ENCODE measurements at places on chromosomes 11 and 22.

DNA sequence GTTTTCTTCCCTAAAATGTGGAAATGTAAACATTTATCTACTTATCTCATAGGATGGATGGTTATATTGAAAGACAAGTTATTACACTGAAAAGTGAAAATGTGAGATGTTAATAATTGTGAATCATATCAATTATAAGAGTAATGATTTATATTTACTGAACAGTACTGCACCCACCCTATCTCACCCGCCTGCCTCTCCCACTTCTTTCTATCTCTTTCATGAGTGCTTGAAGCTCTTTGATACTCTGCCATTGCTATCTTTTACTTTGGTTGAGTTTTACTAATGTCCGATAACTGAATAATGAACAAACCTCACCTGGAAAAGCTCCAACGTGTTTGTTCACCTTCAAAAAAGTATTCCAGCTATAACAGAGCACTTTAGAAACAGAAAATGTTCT lies 263.0 kb upstream of the UBASH3B start:
- no peak for DNase-seq

DNA sequence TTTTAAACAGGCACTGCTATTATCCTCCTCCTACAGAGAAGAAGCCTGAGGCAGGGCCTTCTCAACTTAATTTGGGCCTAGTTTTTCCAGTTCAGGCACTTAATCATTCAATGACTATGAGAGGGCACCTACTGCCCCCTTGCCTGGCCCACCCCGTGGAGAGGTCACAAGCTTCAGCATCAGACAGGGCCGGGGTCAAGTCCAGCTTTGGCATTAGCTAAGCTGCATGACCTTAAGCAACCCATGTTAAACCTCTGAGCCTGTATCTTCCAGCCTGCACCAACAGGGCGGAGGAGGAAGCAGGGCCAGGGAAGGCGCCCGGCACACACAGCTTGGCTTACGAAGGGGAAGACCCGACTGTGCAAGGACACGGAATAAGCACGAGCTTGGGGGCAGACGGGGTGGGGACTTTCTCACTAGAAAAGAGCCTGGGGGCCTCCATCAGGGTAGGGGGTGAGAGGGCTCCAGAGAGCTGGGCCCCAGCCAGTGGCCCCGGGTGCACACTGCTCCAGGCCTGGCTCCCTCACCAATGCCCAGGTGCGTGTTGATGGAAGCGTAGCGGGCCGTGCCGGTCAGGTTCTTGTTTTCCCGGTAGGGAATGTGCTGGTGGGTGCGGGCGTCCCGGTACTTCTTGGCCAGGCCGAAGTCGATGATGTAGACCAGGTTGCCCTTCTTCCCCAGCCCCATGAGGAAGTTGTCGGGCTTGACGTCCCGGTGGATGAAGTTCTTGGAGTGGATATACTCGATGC lies 16.9 kb downstream of the CSNK1E start:
- DNase-seq, result no peak

DNA sequence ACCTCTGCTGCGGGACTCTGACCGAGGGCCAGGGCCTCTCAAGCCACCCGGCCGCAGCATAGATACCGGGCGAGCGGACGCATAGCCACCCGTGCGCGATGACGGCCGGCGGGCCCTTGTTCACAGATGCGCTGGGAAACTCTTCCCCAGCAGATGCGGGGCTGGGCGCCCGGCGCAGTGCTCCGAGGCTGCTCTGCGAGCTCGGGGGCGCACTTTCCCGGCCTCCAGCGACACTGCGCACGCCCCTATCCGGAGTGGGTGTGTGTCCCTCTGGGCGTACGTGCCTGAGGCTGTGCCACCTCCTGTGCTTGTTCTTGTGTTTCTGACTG lies 104.7 kb upstream of the E2F8 start:
- no peak for DNase-seq

DNA sequence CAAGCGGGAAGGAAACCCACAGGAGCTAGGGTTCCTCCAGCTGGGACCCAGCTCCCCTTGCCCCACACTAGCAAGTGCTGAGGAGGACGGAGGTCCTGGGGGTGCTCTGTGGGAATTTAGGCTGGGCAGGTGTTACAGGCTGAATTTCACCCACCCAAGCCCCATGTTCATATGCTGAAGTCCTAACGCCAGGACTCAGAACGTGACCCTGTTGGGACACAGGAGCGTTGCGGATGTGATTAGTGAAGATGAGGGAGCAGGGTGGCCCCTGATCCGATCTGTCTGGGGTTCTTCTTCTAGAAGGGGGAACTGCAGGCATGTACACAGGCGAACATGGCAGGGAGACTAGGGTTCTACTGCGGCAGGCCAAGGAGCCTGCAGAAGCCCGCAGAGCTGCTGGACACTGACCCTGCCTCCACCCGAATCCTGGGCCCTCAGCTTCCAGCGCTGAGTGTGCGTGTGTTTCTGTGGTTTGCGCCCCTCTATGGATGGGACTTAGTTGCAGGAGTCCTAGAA lies 103.4 kb upstream of the FGF3 start:
- DNase-seq, result no peak

DNA sequence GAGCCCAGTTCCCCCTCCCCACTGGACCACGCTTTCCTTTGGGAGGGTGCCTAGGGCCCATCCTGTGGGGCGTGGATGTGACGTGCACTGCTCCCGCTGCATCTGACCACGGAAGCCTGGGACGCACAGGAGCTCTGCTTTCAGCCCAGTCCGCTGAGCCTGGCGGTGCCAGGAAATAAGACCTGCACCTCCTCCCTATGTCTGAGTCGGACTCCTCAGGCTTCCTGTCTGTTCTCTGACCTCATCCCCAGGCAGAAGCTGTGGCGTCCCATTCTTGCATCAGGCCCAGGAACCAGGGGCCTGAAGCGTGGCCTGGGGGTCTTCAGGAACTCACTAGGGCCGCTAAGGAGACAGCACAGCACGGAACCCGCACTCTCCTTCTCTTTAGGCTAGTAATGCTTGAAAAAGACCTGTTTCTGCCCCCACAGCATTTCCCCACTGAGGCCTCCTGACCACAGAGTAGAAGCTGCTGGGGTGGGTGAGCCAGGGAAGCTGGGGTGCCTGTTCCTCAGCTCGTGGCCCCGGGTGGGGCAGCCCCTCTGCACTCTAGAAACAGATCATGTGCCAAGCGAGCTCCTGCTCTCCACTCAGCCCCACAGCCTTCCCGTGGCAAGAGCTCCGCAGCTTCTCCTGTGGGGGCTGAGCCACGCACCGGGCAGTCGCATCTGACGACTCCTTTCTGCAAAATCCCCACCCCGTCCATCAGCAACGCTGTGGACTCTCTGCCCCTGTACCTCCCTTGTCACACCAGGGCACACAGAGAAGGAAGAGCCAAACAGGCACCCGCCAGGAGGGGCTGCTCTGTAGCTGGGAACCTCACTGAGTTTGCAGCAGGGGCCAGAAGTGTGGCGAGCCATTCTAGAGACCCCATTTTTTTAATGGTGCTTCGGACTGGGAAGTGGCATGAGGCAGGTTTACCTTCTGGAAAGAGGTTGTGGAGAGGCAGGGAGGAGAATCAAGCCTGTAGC lies 22.6 kb downstream of the MOV10L1 start:
- DNase-seq, result no peak

DNA sequence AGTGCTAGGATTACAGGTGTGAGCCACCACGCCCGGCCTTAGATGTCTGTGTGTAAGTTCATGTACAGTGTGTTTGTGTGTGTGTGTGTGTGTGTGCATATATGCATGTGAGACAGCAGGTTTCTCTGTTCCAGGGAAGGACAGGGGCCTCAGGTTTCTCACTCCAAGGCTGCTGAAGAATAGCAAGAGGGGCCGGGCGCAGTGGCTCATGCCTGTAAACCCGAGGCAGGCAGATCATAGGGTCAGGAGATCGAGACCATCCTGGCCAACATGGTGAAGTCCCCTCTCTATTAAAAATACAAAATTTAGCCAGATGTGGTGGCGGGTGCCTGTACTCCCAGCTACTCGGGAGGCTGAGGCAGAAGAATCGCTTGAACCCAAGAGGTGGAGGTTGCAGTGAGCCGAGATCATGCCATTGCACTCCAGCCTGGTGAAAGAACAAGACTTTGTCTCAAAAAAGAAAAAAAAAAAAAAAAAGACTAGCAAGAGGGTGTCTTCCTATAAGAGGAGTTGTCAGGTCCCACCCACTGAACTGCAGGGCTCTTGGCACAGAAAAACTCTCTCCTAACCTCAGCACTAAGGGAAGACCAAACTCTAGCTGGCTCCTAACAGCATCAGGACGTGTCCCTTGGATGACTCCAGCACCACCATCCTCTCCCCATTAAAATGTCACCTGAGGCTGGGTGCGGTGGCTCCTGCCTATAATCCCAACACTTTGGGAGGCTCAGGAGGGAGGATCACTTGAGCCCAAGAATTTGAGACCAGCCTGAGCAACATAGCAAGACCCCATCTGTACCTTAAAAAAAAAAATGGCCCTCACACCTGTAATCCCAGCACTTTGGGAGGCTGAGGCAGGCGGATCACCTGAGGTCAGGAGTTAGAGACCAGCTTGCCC lies 40.0 kb downstream of the TST start:
- DNase-seq, result no peak

GRCh38 chr11:104333977-104334376 lies 170.0 kb upstream of the PDGFD start:
- no peak for DNase-seq

All from right renal cortex interstitium (tissue), 3 donors.